Activated CD8-positive, alpha-beta memory T cell treated with anti-CD3 and anti-CD28 coated beads, Interleukin-2, amount 10 ng/mL, durations not matched to agents 7 days and 5 days (primary cell): ENCODE measurements at places on chromosomes 1 and 21. TPM values are rescaled to one million over a fixed set of nuclear protein-coding genes. Genes with fewer than 3 reads are reported as not detected.
A peak's percentile ranks its signal among the peaks of the same experiment; 100 is the strongest.

TP73 gene
- 2.1 TPM for total RNA-seq

CAPN8 gene
- not detected for total RNA-seq

NASP gene
- total RNA-seq, result 256 TPM

PLA2G2A gene
- total RNA-seq, result not detected

MCOLN3 gene
- total RNA-seq, result 1.1 TPM

EPHB2 gene
- total RNA-seq, result 0.09 TPM

FTCD gene
- total RNA-seq, result not detected

VSIG8 gene
- not detected for total RNA-seq

ARHGEF16 gene
- not detected for total RNA-seq

- H3K36me3 ChIP-seq, result no peaks in the 10 kb centered on the region
- peaks cover 3% of the 10 kb centered on the region for H3K27me3 ChIP-seq
- DNase-seq, result no peak
- H3K4me3 ChIP-seq, result no peak overlapping the region
Observed at GRCh38 chr1:210830034-210831028, 303.6 kb downstream of the KCNH1 start.

DNA sequence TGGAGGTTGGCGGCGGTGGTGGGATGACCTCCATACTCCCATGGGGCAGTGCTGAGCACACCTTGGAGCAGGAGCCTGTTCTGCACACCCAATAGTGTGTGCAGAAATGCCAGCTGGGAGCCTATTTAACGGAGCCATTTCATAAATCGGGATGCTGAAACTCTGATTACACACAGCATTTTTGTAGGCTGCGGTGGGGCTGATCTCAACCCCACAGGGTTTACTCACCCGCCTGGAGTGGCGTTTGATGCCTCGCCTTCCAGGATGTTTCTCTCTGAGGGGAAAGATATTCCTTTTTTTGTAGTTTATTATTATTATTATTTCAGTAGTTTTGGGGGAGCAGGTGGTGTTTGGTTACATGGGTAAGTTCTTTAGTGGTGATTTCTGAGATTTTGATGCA is 82.6 kb upstream of the WDR26 start:
- peaks cover 7% of the 10 kb centered on the region for H3K4me1 ChIP-seq
- H3K36me3 ChIP-seq, result no peaks in the 10 kb centered on the region
- H3K27me3 ChIP-seq, result peaks cover 6% of the 10 kb centered on the region

DNA sequence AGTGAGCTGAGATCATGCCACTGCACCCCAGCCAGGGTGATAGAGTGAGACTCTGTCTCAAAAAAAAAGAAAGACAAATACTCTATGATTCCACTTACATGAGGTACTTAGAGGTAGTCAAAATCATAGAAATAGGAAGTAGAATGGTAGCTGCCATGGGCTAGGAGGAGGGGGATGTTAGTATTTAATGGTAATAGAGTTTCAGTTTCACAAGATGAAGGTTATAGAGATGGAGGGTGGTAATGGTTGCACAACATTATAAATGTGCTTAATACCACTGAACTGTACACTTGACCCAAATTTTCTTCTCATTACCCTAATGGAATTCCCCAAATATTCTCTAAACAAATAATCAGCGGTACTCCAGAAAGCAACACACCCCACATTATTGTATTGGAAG is 12.8 kb downstream of the EIF2B3 start:
- no peak overlapping the region for H3K27ac ChIP-seq
- H3K4me3 ChIP-seq, result no peak overlapping the region
- peaks cover 5% of the 10 kb centered on the region for H3K4me1 ChIP-seq
- no peaks in the 10 kb centered on the region for H3K27me3 ChIP-seq
- DNase-seq, result no peak

DNA sequence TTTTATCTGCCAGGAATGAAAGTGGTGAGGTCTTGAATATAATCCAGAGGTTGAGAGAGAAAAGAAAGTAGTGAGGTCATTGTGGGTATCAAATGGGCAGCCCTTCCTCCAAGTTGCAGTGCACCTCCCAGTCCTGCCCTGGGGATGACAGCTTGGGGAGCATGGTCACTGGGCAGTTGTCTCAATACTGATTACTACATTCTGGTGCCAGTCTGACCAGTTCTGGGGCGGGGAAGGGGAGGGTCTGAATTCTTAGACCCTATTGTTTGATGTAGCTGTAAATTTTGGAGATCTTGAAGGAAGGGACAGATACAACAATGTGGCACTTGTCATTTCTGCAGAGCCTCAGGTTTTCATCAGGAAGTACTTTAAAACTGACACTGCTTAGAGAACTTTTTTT is 11.2 kb downstream of the SLFNL1 start:
- no peaks in the 10 kb centered on the region for H3K27me3 ChIP-seq
- H3K4me1 ChIP-seq, result peaks cover 2% of the 10 kb centered on the region
- no peak overlapping the region for H3K4me3 ChIP-seq

GRCh38 chr21:28767523-28767922 is 225.2 kb downstream of the LTN1 start:
- no peak for DNase-seq
- peak overlapping the region; percentile 16 for H3K27ac ChIP-seq

GRCh38 chr21:37944496-37944895 is 28.2 kb upstream of the KCNJ6 start:
- no peak overlapping the region for H3K4me3 ChIP-seq
- no peaks in the 10 kb centered on the region for H3K36me3 ChIP-seq
- H3K27ac ChIP-seq, result no peak overlapping the region
- DNase-seq, result no peak
- no peaks in the 10 kb centered on the region for H3K27me3 ChIP-seq

GRCh38 chr21:32257962-32258785 is 20.7 kb downstream of the MIS18A start:
- H3K27ac ChIP-seq, result no peak overlapping the region
- peak; percentile 65 for DNase-seq

GRCh38 chr1:155777582-155777981 is 79.4 kb downstream of the GON4L start:
- H3K4me3 ChIP-seq, result no peak overlapping the region
- H3K36me3 ChIP-seq, result peaks cover 52% of the 10 kb centered on the region
- no peak overlapping the region for H3K27ac ChIP-seq
- peaks cover 15% of the 10 kb centered on the region for H3K4me1 ChIP-seq
- DNase-seq, result no peak

DNA sequence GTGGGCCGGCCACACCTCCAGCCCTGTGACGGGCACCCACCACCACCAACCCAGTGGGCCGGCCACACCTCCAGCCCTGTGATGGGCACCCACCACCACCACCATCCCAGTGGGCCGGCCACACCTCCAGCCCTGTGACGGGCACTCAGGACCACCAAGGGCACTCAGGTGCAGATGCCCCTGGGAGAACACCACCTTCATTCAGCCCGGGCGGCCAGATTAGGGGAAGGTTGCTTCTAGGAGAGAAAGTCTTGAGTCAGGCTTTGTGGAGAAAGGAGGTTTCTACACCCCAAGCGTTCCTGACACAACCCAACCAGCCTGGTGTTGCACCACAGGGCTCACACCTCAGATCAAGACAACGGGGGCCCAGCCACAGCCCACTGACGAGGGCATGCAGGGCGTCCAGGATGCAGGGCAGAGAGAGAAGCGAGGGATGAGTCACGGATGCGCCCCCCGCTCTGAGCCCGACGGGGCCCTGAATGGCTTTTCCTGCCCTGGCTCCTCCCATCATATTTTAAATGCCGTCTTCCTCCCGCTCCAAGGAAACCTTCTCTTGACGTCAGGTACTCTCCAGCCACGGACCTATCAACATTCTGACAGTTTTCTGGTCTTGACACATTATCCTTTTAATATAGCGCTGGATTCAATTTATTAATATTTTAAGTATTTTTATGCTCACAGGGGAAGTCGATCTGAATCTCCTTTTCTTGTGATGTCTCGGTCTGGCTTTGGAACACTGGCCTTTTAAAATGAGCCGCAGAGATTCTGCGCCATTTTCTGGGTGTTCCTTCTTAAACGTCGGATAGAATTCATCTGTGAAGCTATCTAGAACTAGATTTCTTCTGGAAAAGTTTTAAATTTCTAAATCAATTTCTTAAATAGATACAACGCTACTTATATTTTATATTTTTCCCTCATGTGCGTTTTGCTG is 631 bp upstream of the SPATC1L start:
- H3K27me3 ChIP-seq, result no peaks in the 10 kb centered on the region
- H3K36me3 ChIP-seq, result no peaks in the 10 kb centered on the region
- peak overlapping the region; percentile 83 for H3K27ac ChIP-seq
- H3K4me3 ChIP-seq, result peak overlapping the region; percentile 76
- peak; percentile 88 for DNase-seq

DNA sequence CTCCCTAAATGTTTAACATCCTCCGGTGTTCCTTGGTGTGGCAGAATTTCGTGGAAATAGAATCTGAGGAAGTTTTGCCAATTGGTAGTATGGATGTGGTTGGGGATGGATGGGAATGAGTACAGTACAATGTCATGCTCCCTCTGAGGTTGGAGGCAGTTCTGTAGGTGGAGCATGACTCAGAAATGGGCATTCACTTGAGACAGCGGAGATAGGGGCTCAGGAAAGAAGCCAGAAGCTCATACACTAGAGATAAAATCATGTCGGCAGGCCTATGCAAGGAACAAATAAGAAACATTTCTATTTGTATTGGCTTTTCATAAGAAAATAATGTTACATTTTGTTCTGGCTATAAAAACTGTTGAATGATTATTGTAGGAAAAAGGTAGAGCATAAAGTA is 196.0 kb downstream of the URB2 start:
- H3K4me1 ChIP-seq, result no peaks in the 10 kb centered on the region
- H3K4me3 ChIP-seq, result no peak overlapping the region
- DNase-seq, result no peak

DNA sequence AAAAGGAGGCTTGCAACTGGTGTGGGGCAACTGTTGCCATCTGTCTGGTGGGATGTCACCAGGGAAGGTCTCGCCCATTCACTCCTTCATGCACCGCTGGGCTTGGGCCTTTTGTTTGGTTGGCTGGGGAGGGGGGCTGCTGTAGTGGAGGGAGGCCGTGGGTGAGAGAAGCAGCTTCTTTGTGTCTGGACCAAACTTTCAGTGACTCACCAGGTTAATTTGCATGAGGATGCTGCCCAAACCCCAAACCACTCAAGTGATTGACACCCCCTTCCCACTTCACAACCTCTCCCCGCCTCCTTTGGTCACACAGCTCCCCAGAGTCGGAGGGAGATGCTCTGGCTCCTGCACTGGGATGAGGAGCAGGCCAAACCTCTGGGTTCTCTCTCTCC is 19.7 kb downstream of the BTG2 start:
- peak overlapping the region; percentile 67 for H3K27ac ChIP-seq
- peak overlapping the region; percentile 15 for H3K4me3 ChIP-seq
- no peaks in the 10 kb centered on the region for H3K27me3 ChIP-seq
- H3K36me3 ChIP-seq, result no peaks in the 10 kb centered on the region
- peak; percentile 88 for DNase-seq
- H3K4me1 ChIP-seq, result peaks cover 83% of the 10 kb centered on the region

- no peaks in the 10 kb centered on the region for H3K27me3 ChIP-seq
- H3K36me3 ChIP-seq, result no peaks in the 10 kb centered on the region
- H3K4me3 ChIP-seq, result no peak overlapping the region
- no peak overlapping the region for H3K27ac ChIP-seq
- no peak for DNase-seq
- H3K4me1 ChIP-seq, result no peaks in the 10 kb centered on the region
Observed at GRCh38 chr21:40099809-40100208, 232.6 kb downstream of the PCP4 start.

GRCh38 chr1:114229368-114229767 is 75.7 kb upstream of the SYT6 start:
- DNase-seq, result no peak
- H3K27me3 ChIP-seq, result no peaks in the 10 kb centered on the region
- no peak overlapping the region for H3K27ac ChIP-seq
- H3K4me1 ChIP-seq, result no peaks in the 10 kb centered on the region
- no peaks in the 10 kb centered on the region for H3K36me3 ChIP-seq

GRCh38 chr1:18413541-18414305 is 67.0 kb upstream of the KLHDC7A start:
- H3K27ac ChIP-seq, result no peak overlapping the region
- no peaks in the 10 kb centered on the region for H3K4me1 ChIP-seq
- no peaks in the 10 kb centered on the region for H3K36me3 ChIP-seq

- no peaks in the 10 kb centered on the region for H3K27me3 ChIP-seq
- no peak for DNase-seq
- H3K27ac ChIP-seq, result no peak overlapping the region
- no peak overlapping the region for H3K4me3 ChIP-seq
- H3K36me3 ChIP-seq, result peaks cover 28% of the 10 kb centered on the region
Observed at GRCh38 chr1:180002437-180002836, 47.8 kb downstream of the CEP350 start.

DNA sequence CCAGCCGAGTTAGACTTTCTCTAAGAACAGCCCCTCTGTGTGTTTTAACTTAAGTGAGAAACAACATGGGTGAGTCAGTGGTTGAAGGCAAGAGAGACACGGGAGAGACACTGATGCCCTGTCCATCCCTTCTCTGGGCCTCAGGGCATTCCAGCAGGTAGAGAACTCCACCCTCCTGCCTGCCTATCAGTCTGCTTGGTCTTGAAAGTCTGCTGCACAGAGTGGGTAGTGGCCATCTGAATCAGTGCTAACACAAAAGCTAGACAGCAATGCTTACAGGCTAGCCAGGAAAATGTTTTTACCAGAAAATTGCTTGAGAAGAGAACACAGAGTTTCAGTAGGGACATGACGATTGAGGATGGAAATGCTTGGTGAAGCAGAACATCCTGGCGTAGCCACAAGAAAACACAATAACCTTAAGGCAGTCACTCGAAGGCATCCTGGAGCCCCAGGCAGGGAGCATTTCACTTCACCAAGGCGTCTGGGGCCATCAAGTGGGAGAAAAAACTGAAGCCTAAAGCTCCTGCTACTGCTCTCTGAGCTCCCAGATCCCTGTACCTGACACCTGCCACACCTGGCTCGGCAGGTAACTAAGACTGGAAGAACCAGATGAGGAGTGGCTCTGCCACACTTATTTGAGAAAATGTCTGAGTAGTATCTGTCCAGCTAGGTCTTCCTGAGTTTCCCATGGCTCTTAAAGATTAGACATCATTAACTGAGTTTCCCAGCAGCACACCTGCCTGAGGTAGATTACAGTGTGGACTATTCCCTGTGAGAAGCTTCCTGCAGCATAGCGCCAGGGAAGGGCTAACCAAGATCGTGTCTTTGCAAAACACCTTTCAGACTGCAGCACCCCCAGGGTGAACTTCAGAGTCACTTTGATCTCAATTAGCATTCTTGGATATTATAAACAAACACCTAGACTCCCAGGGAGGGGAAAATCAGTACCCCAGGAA is 18.1 kb upstream of the LBR start:
- peaks cover 60% of the 10 kb centered on the region for H3K4me1 ChIP-seq
- peak overlapping the region; percentile 93 for H3K27ac ChIP-seq
- H3K27me3 ChIP-seq, result no peaks in the 10 kb centered on the region
- H3K4me3 ChIP-seq, result peak overlapping the region; percentile 64

- H3K36me3 ChIP-seq, result no peaks in the 10 kb centered on the region
- DNase-seq, result peak; percentile 78
- H3K4me1 ChIP-seq, result peaks cover 73% of the 10 kb centered on the region
- H3K27me3 ChIP-seq, result no peaks in the 10 kb centered on the region
- H3K4me3 ChIP-seq, result peak overlapping the region; percentile 51
Observed at GRCh38 chr1:234978397-234979295, 150.0 kb downstream of the TOMM20 start.

- no peaks in the 10 kb centered on the region for H3K36me3 ChIP-seq
- H3K27me3 ChIP-seq, result no peaks in the 10 kb centered on the region
- H3K4me3 ChIP-seq, result no peak overlapping the region
- no peak for DNase-seq
Observed at GRCh38 chr1:22796642-22797041, 86.0 kb downstream of the EPHB2 start.

GRCh38 chr1:212607206-212607912 is 1.2 kb upstream of the ATF3 start:
- peaks cover 40% of the 10 kb centered on the region for H3K4me1 ChIP-seq
- peak overlapping the region; percentile 90 for H3K4me3 ChIP-seq
- peaks cover 12% of the 10 kb centered on the region for H3K36me3 ChIP-seq
- peak; percentile 68 for DNase-seq
